Stimulated activated CD8-positive, alpha-beta memory T cell treated with anti-CD3 and anti-CD28 coated beads, Interleukin-7, amount 100 ng/mL, for 48 hours (primary cell): ENCODE measurements at places on chromosomes 5 and 9.

GRCh38 chr5:14783691-14784090, 87.9 kb downstream of the ANKH start:
- DNase-seq, result no peak

DNA sequence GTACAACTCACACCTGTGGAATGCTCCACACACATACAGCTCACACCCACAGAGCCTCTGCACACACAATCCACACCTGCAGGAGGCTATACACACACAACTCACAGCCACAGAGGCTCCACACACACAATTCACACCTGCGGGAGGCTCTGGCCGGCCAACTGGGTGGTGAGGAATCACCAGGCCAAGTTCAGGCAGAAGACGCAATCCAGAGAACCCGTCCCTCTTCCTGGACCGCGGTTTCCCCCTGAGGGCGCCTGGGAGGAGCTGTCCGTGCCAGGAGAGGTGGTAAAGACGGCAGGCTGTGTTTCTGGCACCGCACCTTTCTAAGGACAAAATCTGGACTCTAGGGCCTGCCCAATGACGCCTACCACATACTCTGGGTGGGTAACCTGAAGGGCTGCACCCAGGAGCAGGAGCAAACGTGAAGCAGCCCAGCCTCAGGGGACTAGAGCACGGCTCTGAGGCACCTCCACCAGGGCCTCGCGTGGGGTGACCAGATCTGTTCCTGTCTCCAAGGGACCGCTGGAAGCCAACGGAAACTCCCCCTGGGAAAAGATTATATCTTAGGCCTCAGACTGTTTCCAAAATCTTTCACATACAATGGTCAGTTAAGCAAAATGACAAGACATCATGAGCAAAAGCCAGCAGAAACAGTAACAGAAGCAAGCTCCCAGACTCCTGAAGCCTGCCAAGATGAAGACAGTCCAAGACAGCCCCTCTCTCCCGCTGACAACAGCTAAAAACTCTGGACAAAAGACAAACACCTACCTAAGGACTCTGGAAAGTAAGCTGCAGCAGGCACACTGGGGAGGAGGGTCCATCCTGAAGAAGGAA, 16.9 kb downstream of the CAMSAP1 start:
- no peak for DNase-seq

GRCh38 chr5:151357097-151357496, 9.7 kb upstream of the SLC36A2 start:
- DNase-seq, result no peak

- no peak for DNase-seq
Measured at GRCh38 chr5:36728697-36729543, 122.5 kb downstream of the SLC1A3 start.

GRCh38 chr5:114544561-114544960, 182.7 kb downstream of the KCNN2 start:
- no peak for DNase-seq

DNA sequence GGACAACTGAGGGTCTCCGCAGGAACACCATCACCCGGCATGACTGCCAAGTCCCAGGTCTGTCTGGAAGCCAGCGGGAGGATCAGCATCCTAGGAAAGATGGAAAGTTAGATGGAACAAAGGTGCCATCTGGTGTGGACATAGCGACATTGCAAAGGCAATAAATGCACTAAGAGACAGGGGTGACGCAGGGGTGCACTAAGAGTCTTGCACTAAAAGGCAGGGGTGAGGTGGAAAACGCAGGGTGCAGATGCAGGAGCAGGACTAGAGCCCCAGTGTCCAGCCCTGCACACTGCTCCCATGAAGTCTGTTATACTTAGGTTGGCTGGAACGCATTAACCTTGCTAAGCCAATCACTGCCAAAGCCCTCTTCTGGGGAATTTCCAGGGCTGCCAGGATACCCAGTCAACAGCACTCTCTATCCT, 15.5 kb downstream of the ATOX1 start:
- no peak for DNase-seq

GRCh38 chr5:146081556-146081955, 23.8 kb downstream of the PLAC8L1 start:
- no peak for DNase-seq

DNA sequence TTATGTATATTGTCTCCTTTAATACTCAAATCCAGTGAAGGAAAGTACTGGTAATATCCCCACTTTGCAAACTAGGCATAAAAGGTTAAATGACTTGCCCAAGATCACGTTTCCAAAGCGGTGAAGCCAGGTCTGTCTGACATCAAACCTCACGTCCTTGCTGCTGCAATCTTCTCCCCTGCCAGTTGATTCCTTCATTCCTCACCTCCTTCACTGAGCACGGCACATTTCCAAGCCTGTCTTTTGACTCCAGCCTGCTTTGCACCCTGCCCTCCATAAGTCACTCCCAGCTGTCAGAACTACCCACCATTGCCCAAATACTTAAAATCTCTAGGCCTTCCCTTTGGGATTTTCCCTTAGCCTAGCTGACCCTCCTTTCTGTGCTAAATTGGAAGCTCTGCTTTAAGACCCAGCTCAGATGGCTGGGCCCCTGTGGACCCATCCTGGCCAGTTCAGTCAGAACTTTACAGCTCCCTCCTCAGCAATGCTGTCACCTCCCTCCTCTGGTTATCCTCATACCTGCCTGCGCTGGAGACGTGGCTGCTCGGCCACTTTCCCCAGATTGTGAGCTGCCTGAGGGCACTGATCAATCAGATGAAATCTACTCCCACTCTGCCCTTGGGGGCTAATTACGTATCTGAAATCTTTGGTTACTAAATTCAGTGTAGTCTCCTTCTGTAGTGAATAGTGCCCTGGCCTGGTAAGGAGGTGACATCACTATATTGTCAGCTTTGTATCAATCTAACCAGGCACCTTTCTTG, 51.2 kb downstream of the SLC36A1 start:
- no peak for DNase-seq

DNA sequence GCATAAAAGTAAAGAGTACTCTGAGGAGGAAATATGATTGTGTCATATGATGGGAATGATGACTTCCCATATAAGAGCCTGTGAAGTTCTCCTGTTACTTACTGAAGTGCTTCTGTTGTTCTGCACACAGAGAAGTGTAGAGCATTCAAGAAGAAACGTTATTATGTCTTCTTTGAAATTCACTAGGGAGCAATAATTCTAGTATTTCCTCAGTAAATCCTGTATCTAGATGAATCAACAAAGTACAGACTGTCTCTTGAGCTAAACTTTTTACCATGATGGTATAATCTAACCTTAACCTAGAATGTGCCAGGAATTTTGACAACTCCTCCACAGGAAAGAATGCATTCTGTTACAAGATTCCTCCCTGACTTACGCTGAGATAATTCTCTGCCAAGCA, 18.9 kb upstream of the GHR start:
- DNase-seq, result no peak

GRCh38 chr5:160697281-160697680, 154.7 kb downstream of the ATP10B start:
- DNase-seq, result no peak

DNA sequence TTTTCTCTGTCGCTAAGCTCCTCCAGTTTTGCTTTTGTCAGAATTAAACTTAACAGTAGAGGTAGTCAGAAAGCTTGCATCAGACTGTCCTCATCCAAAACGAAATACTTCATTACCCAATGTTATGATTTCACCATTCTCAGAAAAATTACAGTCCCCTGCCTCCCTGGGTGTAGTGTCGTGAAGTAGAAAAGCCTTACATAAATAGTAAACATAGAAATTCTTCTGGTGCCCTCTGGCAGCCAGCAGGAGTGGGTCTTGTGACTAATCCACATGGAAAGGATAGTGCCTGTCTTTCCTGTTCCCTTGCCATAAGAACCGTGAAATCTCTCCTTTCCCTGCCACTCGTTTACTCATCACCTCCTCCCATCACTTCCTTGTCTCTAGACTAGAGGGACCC, 230.6 kb downstream of the GNA14 start:
- no peak for DNase-seq

DNA sequence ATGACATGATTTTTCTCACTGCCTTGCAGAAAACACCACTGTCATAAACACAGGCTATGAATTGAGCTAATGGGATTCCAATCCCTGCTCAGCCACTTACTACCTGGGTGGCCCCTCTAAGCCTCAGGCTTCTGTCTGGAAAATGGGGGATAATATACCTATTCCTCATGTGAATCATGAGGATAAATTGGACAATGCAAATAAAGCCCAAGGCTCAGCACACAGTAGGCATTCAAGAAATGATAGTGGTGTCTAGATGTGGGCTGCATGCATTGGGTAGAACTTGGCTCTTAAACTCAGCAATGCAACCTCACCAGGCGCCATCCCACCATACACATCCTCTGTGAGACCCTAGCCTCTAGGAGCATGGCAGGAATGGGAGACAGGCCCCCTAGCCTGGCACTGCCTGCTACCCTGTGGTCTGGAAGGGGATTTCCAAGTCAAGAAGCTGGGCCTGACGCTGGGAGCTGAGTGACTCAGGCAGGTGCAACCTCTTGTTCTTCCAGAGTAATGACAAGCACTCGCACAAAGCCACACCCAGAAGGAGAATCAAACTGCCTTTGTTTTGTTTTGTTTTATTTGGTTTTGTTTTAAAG, 2.3 kb upstream of the TNIP1 start:
- no peak for DNase-seq

DNA sequence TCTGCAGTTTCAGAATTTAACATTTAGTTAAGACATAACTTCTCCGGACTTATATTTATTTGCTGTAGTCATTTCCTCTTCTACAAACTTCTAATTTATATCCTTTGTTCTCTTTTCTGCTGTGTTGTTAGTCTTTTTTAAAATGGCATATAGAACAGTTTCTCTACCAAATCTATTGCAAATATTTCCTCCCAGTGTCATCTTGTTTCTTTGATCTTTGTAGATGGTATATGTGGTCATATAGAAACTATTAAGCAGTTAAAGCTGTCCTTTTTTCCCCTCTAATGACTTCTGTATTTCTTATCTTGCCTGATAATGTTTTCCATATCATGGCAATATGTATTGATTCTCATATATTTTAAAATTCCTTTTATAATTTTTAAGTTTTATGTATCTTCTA, 264.5 kb downstream of the MCTP1 start:
- no peak for DNase-seq

- no peak for DNase-seq
Measured at GRCh38 chr9:121835587-121836365, 184.3 kb downstream of the DAB2IP start.

GRCh38 chr9:121581786-121582600, 69.4 kb upstream of the DAB2IP start:
- DNase-seq, result no peak

- DNase-seq, result no peak
Measured at GRCh38 chr5:135120951-135121350, 86.9 kb upstream of the PITX1 start.

- no peak for DNase-seq
Measured at GRCh38 chr5:33854733-33855151, 37.0 kb downstream of the ADAMTS12 start.

DNA sequence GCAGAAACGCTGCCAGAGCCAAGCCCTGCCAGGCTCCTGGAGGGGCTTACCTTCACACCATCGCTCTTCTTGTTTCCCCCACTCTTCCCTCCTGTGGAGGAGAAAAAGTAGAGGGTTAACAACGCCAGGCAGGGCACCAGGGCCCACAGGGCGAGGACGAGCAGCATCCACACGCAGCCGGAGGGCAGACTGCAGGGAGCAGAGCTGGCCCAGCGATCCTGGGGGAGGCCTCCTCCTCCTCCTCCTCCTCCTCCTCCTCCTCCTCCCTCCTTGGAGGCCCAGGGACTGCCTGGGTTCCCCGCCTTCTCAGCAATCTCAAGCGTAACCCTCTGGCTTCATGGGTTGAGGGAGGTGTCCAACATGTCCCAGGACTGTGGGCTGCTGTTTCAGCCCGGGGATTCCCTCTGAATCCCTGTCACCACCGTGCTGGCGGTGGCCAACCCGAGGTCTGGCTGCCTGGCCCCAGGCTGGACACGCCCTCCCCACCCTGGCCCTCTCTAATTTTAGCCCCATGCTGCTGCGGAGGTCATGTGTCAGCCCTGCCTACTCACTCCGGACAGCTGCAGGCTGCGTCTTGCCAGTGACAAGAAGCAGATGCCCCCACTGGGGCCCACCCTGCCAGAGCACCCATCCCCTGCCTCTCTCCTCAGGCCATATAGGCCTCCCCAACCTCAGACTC, 44.3 kb downstream of the CAMK2A start:
- no peak for DNase-seq

DNA sequence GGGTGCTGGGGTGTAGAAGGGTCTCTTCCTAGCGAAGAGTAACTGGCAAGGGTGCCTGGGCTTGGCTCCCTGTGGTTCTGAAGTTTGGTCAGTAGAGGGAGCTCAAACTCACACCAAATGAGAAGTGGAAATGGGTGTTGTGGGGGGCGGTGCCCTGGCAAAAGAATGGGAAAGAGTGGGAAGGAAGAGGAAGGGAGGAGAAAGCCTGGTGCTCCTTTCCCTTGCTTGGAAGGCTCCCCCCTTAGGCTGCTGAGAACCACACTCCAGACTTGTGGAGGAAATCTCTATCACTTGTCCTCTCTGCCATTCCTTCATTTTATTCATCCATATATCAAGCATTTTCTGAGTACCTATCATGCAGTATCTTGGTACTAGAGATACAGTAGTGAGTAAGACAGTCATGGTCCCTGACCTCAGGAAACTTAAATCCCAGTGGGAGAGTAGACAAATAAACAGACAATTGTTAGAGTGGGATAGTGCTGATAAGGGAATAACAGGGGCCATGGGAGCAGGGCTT, 13.0 kb downstream of the SLC4A9 start:
- DNase-seq, result peak; percentile 19

- DNase-seq, result no peak
Measured at GRCh38 chr5:74767579-74767913, 497 bp downstream of the NSA2 start.

GRCh38 chr9:7375013-7375511, 424.5 kb downstream of the DMAC1 start:
- no peak for DNase-seq

DNA sequence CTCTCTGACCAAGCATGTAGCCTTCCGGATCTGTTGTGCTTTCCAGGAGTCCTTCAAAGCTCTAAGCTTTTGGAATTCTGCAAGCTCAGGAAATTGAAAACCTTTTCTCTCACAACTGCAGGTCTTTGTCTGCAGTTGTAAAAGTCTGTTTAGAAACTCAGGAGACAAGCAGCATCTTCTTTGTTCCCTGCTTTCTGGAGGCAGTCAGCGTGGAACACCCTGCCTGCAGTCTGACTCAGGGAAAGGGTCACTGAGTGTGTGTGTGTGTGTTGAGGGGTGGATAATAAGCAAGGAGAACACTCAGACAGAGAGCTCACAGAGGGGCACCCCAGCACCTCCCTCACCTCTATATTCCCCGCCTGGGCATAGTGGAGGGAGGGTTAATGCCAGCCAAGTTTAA, 29.1 kb downstream of the KCNIP1 start:
- DNase-seq, result no peak

DNA sequence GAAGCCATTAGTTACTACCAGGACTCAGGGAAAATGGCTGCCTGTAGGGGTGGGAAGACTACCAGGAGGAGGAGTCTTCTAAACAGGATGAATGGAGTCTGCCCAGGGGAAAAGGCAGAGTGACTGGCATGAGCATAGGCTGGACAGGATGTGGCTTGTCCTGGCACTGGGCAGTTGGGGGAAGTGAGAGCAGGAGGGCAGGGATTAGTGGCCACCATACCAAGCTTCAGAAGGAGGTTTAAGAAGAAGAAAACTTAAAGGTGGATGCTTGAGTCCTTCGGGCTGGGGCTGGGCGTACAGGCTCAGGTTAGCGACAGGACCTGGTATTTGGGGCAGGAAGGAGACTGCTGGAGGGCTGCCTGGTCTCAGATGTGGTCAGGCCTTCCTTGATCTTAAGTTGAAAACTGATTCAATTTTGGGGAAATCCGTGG, 5.0 kb upstream of the NSD1 start:
- DNase-seq, result no peak

- DNase-seq, result no peak
Measured at GRCh38 chr5:154505567-154505966, 27.5 kb upstream of the HAND1 start.

GRCh38 chr5:60763061-60763460, 63.1 kb upstream of the DEPDC1B start:
- DNase-seq, result no peak
